ENCODE measurements at places on chromosomes 6 and 20.

- no peak for DNase-seq
Observed at GRCh38 chr6:56616967-56617366, 25.7 kb downstream of the DST start.

- no peak for DNase-seq
Observed at GRCh38 chr6:31007694-31008093, 2.6 kb upstream of the MUC22 start.

GRCh38 chr6:81894788-81895271 lies 142.3 kb upstream of the TENT5A start:
- DNase-seq = no peak

DNA sequence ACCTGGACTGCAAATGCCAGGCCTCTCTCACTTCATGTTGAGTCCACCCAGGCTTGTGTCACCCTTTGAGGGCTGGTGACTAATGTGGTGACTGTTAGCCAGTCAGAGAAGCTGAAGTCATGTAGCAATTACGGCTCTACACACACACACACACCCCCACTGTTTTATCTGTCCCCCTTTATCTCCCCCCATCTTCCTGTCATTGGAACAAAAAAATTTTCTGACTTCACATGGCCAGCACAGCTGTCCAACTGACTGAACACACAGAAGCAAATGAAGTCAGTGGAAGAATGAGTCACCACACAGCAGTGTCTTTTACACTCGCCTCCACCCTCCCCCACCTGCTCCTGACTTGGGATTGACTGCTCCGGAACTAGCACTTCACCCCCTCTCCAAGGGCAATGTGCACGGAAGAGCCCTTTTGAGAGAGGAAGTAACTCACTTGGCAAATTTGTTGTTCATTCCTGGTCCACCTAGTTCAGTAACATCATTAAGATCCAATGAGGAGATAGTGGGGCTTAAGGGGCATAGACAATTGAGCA lies 198.0 kb downstream of the RNF144B start:
- DNase-seq = no peak

GRCh38 chr6:111173946-111174345 lies 86.6 kb downstream of the SLC16A10 start:
- no peak for DNase-seq

- DNase-seq = no peak
Observed at GRCh38 chr6:68741501-68742386, 106.7 kb downstream of the ADGRB3 start.

- no peak for DNase-seq
Observed at GRCh38 chr6:227074-227782, 65.1 kb upstream of the DUSP22 start.

- DNase-seq = no peak
Observed at GRCh38 chr6:73743556-73743955, 47.6 kb downstream of the CD109 start.

GRCh38 chr6:17240803-17241500 lies 40.2 kb upstream of the RBM24 start:
- no peak for DNase-seq

- no peak for DNase-seq
Observed at GRCh38 chr20:5936238-5936637, 14.1 kb downstream of the TRMT6 start.

GRCh38 chr6:115583290-115583689 lies 477.4 kb downstream of the FRK start:
- no peak for DNase-seq

GRCh38 chr6:12113190-12113577 lies 101.1 kb downstream of the HIVEP1 start:
- no peak for DNase-seq

- no peak for DNase-seq
Observed at GRCh38 chr6:72414657-72415056, 207.2 kb upstream of the KCNQ5 start.

DNA sequence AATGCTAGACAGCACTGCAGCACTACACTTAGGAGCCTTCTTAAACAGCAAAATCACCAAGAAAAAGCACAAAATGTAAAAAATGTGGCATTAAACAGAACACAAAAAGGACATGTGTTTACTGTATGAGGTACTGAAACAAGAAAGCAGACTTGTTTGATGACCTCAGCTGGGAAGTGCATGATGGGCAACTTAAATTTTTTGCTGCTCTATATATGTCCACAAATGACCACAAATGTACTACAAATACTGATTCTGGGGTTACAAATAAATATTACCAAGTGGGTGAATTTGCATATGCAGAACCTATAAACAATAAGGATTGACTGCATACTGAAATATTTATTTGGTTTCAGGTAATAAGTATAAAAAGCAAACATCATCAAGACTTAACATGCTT lies 13.1 kb downstream of the RAB23 start:
- DNase-seq = no peak

DNA sequence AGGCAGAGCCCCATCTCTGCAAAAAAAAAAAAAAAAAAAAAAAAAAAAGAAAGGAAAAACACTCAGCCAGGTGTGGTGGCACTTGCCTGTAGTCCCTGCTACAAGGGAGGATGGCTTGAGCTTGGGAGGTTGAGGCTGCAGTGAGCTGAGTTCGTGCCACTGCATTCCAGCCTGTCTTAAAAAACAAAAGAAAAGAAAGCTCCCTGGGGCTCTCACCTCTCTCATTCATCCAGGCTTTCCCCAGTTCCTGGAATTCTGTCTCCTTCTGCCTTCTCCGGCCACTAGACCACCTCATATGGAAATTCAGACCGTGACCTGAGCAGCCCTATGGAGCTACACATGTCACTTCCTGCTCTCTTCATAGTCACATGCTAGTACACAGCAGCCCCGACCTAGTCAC lies 101.1 kb upstream of the TAB2 start:
- DNase-seq = no peak

- DNase-seq = no peak
Observed at GRCh38 chr6:132045877-132046276, 94.7 kb upstream of the CCN2 start.

GRCh38 chr6:21586740-21587178 lies 6.8 kb upstream of the SOX4 start:
- no peak for DNase-seq

GRCh38 chr6:87788141-87788540 lies 86.1 kb upstream of the AKIRIN2 start:
- DNase-seq = no peak

DNA sequence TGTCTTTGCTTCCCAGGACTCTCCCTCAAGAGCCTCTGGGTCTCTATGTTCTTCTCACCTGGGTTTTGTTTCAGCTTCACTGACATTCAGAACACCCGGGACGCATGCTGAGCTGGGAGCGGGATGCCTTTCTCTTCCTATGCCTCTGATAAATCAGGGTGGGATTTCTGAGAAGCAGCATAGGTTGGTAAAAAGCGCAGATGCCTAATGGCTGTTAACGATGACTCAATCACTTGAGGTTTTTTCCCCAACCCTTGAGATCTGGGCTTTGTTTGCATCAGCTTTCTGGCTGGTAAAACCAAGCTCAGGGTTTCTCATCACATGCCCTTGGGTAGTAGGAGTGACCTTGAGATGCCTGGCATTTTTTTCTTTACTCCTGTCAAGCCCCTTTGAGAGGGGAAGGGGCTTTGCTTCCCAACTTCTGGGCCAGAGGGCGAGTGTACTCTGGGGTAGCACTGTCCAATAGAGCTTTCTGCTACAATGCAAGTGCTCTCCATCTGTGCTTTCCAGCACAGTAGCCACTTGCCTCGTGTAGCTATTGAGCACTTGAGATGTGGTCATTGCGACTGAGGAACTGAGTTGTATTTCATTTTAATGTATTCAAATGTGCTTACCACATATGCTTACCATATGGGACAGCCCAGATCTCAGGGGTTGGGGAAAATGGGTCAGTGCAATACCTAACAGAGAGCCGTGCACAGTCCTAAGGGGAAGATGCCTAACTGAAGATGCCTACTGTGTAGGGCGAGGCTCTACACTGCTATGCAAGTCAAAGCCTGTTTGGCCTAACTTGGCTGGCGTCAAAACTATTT lies 69.1 kb downstream of the PPP1R14C start:
- no peak for DNase-seq

DNA sequence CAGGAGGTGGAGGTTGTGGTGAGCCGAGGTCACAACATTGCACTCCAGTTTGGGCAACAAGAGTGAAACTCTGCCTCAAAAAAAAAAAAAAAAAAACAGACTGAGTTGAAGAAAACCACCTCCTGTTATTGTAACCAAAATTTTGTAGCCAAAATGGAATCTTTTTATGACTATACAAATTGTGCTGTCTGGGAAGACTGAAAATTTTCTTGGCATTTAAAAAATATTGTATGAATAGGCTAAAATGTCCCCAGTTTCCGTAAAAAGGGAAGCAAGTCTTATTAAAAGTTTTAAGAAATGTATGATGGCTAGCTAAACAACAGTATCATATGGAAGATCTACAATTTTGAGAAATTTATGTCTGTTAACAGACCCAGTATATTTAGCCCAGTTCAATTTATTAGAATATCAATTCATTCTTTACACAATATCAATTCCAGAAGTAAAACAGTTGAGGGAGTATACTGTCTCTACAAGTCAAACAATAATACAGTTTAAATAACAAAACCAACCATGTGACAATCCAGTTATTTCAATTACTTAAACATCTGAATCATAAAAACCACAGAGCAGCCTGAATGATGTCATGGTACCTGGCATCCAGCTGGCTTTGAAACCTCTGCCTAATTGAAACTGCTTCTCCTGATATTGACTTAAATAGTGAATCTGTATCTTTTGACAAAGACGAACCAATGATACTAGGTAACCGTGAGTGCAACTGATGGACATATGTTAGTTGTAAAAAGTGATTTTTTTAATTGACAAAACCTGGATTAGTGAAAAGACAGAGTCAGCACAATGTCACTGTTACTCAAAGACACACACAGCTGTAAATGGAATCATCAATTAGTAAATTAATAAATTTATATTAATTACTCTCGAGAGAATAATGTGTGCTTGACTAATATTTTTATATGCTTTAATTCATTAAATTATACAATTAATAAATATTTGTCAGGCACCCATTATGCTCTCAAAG lies 166.6 kb upstream of the MARCKS start:
- no peak for DNase-seq

DNA sequence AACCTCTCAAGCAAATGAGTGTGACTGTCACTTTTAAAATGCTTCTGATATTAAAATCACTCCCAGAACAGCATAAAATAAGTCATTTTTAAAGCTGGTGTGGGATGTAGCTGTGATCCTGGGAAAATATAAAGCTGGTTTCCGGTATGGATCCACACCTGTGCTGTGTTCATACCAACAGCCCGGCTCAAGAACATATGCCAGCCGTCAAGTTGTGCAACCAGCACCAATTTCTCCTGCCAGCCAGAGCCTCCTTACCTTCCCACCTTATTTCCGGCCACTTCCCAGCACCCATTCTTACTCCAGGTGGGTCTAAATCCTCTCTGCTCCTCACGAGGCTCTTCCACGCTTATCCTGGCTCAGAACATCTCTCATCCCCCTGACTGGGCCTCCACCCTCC lies 50.9 kb upstream of the RPS6KA2 start:
- no peak for DNase-seq

DNA sequence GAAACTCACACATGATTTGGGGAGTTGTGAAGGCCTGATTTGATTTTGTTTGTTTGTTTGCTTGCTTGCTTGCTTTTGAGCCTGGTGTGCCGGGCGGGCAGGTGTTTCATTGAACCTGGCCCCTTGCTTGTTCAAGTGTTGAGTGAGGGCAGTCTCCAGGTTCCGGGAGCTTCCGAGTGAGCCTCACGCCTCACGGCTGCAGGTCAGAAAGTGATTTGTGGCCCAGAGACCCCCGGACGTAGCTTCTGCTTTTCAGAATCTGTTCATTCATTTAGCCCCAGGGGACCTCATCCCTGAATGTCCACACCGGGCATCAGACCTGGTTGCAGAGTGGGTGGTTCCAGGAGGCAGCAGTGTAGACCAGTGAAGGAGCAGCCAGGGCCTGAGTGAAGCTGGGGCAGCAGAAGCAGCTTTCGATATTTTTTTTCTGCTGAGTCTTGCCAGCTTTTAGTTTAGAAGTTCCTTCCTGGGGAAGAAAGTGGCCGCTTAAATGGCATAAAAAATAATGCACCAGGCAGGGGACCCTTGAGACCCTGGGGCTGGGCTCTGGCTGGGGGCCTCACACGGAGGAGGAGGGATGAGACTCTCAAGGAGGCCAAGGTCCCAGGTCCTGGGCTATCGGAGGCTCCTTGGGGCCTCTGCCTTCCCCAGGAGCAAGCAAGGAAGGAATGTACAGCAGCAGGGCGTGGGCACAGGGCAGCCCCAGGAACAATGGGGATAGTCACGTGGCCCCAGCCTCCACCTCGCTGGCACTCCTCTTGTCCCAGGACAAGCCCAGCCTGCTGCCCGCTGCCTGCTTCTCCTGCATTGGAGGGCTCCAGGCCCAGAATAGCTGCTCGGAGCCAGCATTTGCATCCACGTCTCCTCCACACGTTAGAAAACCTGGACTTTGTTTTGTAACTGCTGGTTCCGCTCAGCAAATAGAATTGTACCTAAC lies 89.2 kb upstream of the BHLHE23 start:
- no peak for DNase-seq

- DNase-seq = no peak
Observed at GRCh38 chr6:23663652-23664051, 462.4 kb upstream of the NRSN1 start.

- no peak for DNase-seq
Observed at GRCh38 chr6:16600701-16601100, 160.6 kb downstream of the ATXN1 start.

DNA sequence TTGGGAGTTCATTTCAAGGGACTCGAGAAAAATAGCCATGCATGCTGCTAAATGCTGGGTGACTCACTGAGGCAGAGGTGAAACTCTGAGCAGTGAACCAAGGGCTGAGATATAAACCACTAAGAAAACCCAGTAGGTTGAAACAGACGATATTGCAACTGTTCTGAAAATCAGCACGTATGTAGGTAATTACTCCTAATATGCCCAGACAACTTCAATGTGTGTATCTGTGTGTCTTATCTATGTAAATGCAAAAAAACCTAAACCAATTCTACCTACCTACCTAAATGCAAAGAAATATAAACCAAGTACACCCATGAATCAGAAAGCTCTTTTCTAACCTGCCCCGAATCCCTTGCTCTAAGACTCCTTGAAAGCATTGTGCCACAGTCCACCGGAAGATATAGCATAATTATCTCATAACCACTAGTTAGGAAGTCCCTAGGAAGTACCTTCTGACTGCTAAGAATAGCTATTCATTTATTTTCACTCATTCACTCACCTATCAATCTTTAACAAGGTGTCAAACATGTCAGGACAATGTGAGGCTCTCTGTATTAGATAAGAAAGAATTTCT lies 458.7 kb upstream of the RUNX2 start:
- no peak for DNase-seq

GRCh38 chr6:39801456-39802251 lies 9.5 kb downstream of the DAAM2 start:
- DNase-seq = no peak

GRCh38 chr6:5624256-5624655 lies 362.9 kb downstream of the FARS2 start:
- DNase-seq = no peak

Data from activated naive CD4-positive, alpha-beta T cell (primary cell).